WTC11 (cell line): ENCODE measurements at places on chromosomes 1 and 21. TPM values are rescaled to one million over a fixed set of nuclear protein-coding genes. Genes with fewer than 3 reads are reported as not detected.
A peak's percentile ranks its signal among the peaks of the same experiment; 100 is the strongest.

Gene MTARC2
- total RNA-seq, result 12.5 to 15.5 TPM (median 15.2 TPM) in 3 replicates

Gene A3GALT2
- total RNA-seq, result not detected in 3 replicates

DNA sequence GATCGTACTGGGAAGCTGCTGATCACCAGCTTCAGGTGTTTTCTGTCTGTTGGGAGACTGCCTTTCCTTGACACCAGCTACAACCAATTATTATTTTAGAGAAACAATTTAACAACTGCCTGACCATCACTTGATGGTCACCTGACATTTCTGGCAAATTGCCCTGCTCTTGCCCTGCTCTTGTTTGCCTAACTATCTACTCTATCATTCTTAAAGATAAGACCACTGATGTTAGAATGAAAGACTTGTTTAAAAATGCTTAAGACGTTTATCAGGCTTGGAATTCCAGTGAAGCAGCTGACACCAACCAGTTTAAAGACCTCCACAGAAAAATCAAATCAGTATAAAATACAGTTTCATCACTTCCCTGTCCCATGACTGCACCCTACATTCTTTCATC lies 423.3 kb upstream of the CAMK1G start:
- no peak for DNase-seq

- DNase-seq, result peak; percentile 49
Observed at GRCh38 chr1:29237129-29237821, 953 bp downstream of the PTPRU start.

- DNase-seq, result no peak
Observed at GRCh38 chr21:38849776-38850175, 44.0 kb downstream of the ETS2 start.

GRCh38 chr1:153422450-153423068 lies 6.2 kb downstream of the S100A7A start:
- DNase-seq, result peak; percentile 81

GRCh38 chr1:177044390-177044789 lies 120.1 kb downstream of the ASTN1 start:
- peak; percentile 43 for DNase-seq

DNA sequence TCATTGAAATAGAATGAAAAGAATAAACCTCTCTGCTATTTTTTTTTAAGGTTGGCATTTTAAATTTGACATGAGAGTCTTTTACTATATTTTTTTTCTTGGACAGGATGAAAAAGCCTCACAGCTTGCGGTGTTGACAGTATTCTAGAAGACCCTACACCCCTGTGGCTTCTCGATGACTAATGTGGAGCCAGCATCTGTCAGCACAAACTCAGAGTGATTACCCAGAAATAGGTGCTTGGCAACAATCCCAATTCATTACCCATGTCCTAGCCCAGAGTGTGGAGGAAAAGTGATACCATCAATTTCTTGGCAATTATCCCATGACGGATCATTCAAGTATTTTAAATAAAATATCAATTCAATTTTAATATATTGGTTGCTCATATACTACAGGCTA lies 186.8 kb upstream of the MAP1LC3C start:
- DNase-seq, result no peak

DNA sequence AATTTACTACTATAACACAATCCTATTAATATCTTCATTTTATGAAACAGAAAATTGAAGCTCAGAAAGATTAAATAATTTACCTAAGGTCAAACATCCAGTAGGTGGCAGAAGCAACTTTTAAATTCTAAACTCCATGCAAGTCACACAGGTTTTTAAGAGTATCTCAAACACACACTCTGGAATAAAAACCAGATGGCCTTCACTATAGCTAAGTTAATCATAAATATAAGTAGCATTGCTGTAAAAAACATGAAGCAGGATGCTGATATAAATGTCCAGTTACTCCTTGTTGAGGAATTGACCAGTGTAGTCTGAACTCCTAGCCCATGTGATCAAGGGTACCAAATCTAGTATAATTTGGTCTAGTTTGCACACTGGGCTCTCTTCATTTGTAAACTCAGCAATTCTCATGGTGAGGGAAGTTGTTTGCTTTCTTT lies 9.4 kb upstream of the FMO3 start:
- DNase-seq, result no peak
